ENCODE measurements at places on chromosomes 5 and 9. TPM values are rescaled to one million over a fixed set of nuclear protein-coding genes. Genes with fewer than 3 reads are reported as not detected.

HTR4 gene
- total RNA-seq, result not detected

MEIKIN gene
- total RNA-seq, result not detected

POLR1E gene
- total RNA-seq, result 78.7 TPM

FOXD1 gene
- 0.58 TPM for total RNA-seq

ZNF658 gene
- 2.0 TPM for total RNA-seq

GALNT12 gene
- 10.9 TPM for total RNA-seq

LARP1 gene
- total RNA-seq, result 285 TPM

Data from activated naive CD8-positive, alpha-beta T cell treated with anti-CD3 and anti-CD28 coated beads for 36 hours (primary cell).